ENCODE measurements at places on chromosomes 2 and 18.

DNA sequence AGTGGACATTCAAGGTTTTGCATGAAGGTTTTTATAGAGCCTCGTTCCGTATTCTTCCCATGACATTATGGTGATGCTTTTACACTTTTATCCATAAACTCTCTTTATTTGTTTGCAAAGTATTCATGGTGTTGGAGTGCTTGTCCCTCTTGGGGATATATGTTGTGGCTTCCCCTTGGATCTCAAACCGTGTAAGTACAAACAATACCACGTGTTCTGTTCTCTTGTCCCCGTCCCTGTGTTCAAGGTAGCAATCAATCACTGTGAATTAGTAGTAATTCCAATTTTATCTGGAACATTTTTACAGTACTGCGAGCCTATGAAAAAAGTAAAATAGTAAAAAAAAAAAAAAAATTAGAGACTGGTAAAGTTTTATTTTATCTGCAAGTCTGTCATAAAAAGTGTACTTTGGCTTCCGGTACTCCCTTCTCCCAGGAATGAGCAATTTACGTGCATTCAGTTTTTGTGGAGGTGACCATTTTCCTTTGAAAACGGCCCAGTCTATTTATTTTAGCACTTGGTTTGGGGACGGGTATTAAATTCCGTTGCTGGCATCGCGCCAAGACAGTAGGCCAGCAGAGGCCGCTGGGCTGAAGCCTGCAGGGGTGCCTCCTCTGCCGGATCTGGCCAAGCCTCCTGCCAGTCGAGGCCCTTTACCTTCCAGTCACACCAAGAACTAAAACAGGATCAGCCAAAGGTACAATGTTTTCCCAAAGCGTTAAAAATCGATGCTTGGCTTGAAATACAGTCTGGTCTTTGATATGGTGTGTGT is 175.7 kb downstream of the SOCS6 start:
- peak; percentile 75 for DNase-seq

DNA sequence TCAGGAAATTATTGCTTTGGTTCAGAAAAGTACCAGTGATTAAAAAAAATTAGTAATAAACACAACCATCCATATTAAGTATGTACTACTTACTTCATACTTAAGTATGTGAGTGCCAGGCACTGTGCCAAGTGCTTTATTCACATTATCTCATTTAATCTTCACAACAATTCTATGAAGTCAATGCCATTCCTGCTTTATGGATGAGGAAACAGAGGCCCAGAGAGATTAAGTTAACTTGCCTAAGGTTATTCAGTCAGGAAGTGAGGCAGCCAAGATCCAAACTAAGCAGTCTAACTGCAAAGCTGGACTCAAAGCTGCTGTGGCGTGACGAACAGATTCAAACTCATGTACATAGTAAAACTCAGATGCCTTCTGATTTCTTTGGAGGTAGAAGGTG is 22.3 kb downstream of the DTNB start:
- DNase-seq: peak; percentile 67

- no peak for DNase-seq
Measured at GRCh38 chr2:25090801-25091200, 48.9 kb downstream of the EFR3B start.

GRCh38 chr18:27695052-27695451 is 481.9 kb downstream of the CDH2 start:
- DNase-seq: no peak

- DNase-seq: no peak
Measured at GRCh38 chr2:14861181-14861580, 228.7 kb downstream of the LRATD1 start.

GRCh38 chr2:45498661-45499550 is 112.2 kb downstream of the SRBD1 start:
- no peak for DNase-seq

DNA sequence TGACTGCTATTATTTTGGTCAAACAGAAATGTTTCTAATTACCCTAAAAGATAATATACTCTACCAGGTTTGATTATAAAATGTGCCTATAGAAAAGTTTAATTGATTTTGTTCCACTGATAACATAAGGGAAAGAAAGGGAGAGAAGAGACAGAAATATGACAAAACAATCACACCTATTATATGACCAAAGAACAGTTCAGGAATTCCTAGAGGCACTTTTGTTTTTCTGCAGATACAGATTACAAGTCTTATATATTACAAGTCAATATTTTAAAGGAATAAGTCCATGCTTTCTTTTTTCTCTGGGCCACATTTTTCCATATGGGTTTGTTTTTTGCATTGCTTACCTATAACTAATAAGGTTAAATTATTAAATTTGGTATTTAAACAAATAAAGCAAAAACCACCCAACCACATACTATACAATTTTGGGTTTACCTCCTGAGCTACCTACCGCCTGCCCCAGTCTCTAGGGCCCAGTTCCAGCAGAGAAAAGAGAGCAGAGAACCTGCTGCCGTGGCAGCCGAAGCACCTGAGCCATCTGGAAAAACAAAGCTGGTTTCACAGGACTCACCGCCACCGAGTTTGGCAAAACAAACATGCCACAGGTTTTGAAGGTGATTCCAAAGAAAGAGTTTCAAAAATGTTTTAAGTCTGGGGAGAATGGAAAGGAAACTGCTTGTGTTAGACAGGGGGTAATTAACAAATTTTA is 92.1 kb downstream of the DYM start:
- DNase-seq: no peak

GRCh38 chr2:128513961-128514283 is 195.3 kb upstream of the HS6ST1 start:
- no peak for DNase-seq
